ENCODE measurements at places on chromosomes 12 and 14.

DNA sequence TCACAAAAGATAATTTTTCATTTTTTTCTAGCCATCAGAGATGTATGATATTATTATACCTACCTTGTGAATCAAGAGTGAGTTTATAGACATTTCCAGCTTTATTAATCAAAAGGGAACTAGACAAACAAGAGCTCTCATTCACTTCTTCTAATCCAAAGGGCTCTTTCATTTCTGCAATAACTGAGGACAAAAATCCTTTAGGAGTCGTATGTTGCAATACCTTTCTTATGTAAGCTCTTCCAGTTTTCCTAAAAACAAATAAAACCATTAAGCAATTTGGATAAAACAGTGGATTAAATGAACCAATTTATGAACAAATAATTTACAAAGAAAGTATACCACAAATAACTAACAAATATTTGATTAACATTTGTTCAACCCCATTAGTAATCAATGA, 107.1 kb downstream of the CATSPERB start:
- DNase-seq, result no peak

- DNase-seq, result peak; percentile 87
These were observed 907 bp upstream of the EFS start for GRCh38 chr14:23365732-23366425.

GRCh38 chr14:94036313-94037167, 10.4 kb downstream of the OTUB2 start:
- DNase-seq, result peak; percentile 58

DNA sequence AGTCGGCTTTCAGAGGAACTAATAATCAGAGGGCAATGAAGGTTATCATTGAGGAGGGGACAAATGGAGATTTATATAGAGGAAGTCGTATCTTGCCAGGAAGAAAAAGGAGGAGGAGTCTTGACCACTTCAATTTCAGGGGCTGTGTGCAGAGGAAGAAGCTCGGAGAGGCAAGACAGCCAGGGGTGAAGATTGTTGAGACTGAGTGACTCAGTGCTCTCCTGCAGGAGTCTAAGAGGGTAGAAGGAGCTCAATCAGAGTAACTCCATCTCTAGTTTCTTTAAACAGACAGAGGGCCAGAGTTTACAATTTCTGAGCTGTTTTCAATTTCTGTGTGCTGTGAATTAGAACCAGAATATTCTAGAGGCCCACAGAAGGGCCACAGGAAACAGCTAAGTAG, 439.3 kb upstream of the PRICKLE1 start:
- DNase-seq, result peak; percentile 6

DNA sequence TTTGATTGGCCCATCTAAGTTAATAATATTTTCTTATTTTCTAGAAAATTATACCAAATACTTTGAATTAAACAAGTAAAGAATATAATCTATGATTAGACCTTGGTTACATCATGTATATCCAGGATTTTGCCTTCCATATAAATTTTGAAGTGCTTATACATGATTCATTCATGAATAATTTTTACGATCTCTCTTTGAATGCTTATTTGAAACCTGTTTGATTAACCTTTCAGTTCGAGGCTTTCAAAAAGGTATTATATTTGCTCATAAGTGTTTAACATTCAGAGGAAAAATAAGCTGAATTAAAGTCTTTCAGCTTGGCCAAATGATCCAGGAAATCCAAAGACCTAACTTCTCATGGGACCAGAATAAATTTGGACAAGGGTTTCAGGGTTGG, 495.2 kb upstream of the GARIN6 start:
- DNase-seq, result no peak

DNA sequence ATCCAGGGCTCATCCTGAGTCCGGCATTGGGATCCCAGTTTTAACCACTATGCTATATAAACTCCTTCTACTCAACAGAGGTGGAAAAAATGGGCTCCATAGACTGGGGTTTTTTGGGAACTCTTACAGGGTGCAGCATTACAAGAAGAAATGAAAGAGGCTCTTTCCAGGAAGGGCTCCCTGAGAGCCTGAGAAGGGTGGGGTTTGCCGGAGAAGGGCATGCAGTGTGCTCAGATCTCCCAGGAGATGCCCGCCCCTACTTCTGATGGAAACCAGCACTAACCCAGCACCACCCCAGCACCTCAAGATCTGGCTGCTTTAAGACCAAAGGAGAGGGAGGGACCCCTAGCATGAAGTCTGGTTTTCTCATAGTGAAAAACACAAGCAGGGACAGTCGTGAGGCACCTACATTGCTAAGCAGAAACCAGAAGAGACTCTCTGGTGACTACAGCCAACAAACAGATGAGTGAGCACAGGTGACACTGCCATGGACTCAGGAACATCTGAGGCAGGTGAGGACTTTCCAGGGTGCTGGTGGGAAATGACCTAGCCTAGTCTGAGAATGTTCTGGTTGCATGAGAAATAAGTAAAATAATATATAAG, 43.9 kb upstream of the HSP90B1 start:
- DNase-seq, result no peak

- peak; percentile 69 for DNase-seq
These were observed 110.6 kb upstream of the PRMT8 start for GRCh38 chr12:3380200-3381043.

DNA sequence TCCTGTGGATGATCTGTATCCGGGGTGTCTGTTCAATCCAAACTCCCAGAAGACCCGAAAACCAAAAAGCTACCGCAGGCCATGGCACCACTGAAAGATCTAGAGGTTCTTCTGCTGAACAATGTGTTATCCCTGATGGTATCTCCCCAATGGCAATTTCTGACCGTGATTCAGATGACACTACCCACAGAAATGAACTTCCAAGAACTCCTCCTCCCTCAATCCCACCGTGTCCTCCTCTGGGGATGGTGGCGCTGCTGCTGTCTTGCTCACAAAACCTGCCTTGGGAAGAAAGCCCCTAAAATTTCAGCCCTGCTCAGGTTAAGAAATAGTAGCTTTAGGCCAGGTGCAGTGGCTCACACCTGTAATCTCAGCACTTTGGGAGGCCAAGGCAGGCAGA, 7.8 kb downstream of the CRACR2A start:
- no peak for DNase-seq
